ENCODE measurements at places on chromosomes 12 and 14.
A peak's percentile ranks its signal among the peaks of the same experiment; 100 is the strongest.

GRCh38 chr12:41407232-41407799, 219.2 kb downstream of the PDZRN4 start:
- H3K27ac ChIP-seq = no peak overlapping the region
- no peaks in the 10 kb centered on the region for H3K27me3 ChIP-seq
- H3K4me1 ChIP-seq = no peaks in the 10 kb centered on the region
- no peak overlapping the region for H3K4me3 ChIP-seq
- H3K36me3 ChIP-seq = peaks cover 7% of the 10 kb centered on the region

DNA sequence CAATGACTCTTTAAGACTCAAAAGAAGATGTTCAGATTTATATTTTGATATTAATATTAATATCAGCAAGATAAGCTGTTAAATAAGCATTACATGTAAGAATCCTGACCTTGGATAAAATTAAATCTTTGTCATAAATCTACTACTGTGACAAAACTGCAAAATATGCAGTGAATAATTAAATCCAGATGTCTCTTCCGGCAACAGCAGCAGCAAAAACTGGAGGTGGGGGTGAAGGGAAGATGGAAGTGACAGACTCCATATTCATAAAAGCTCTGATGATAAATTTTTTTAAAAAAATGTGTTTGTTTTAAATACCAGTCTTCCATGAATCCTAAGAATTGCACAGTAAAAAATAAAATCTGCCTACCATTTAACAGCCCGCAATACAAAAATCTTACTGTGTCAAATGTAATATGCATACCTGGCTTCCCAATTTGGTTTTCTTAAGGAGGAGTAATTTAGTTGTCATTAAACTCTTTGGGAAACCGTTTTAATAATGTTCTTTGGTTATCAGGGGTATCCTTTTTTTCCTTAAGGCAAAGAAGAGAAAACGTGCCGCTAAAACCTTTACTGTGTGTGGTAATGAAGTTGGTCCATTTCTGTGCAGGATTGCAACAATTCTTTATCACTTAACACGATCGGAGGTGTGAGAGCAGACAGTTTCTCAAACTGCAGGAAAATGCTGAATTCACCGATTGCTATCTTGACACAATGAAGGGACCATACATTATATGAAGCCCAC, 478.2 kb downstream of the DIO2 start:
- peaks cover 7% of the 10 kb centered on the region for H3K36me3 ChIP-seq
- H3K27ac ChIP-seq = no peak overlapping the region
- no peaks in the 10 kb centered on the region for H3K27me3 ChIP-seq
- peaks cover 4% of the 10 kb centered on the region for H3K4me1 ChIP-seq
- H3K4me3 ChIP-seq = no peak overlapping the region

GRCh38 chr14:61257469-61258057, 23.6 kb downstream of the TMEM30B start:
- DNase-seq = no peak
- H3K27me3 ChIP-seq = peaks cover 38% of the 10 kb centered on the region
- no peak overlapping the region for H3K4me3 ChIP-seq
- H3K4me1 ChIP-seq = peaks cover 4% of the 10 kb centered on the region

GRCh38 chr12:3178671-3179313, 101.6 kb downstream of the TSPAN9 start:
- H3K4me3 ChIP-seq = no peak overlapping the region
- DNase-seq = no peak
- H3K36me3 ChIP-seq = no peaks in the 10 kb centered on the region
- H3K4me1 ChIP-seq = no peaks in the 10 kb centered on the region
- no peak overlapping the region for H3K27ac ChIP-seq

DNA sequence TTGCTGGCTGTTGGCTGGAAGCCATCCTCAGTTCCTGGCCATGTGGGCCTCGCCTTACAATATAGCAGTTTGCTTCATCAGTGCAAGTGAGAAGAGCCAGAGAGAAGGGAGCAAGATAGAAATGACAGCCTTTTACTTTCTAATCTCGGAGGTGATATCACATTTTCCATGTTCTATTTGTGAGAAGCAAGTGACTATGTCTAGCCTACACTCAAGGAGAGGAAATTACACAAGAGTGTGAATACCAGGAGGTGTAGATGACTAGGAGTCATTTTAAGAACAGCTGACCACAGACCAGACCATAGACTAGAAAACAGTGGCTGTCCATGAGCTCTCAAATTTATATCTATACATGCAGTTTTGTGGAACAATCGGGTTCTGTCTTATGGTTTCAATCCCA, 163.0 kb upstream of the NRXN3 start:
- no peak overlapping the region for H3K4me3 ChIP-seq
- no peak overlapping the region for H3K27ac ChIP-seq
- H3K4me1 ChIP-seq = peaks cover 10% of the 10 kb centered on the region
- DNase-seq = no peak

GRCh38 chr14:53951627-53952303, 4.9 kb downstream of the BMP4 start:
- no peaks in the 10 kb centered on the region for H3K4me1 ChIP-seq
- no peak for DNase-seq
- H3K4me3 ChIP-seq = no peak overlapping the region
- peaks cover 45% of the 10 kb centered on the region for H3K27me3 ChIP-seq

DNA sequence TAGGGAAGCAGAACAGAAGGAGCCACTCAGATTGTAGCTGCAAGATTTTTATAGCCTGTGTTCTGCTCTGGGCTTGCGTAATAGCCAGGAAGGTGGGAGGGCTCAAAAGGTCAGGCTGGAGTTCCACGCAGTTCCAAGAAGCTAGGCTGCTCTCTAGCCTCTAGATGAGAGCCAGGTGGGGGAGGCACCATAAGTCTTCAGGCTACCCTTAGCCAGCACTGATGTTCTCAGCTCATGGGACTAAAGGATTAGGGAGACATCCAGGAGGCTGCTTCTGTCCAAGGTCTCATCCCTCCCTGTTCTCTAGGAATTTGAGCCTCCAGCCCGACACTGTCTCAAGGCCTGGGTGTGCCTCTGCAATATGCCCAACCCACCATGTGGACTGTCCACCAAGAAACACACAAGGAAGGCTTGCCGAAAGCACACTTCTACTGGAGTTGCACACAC, 1.7 kb downstream of the LMBR1L start:
- H3K27me3 ChIP-seq = no peaks in the 10 kb centered on the region
- no peak for DNase-seq
- H3K4me1 ChIP-seq = peaks cover 41% of the 10 kb centered on the region
- peak overlapping the region; percentile 99 for H3K4me3 ChIP-seq

DNA sequence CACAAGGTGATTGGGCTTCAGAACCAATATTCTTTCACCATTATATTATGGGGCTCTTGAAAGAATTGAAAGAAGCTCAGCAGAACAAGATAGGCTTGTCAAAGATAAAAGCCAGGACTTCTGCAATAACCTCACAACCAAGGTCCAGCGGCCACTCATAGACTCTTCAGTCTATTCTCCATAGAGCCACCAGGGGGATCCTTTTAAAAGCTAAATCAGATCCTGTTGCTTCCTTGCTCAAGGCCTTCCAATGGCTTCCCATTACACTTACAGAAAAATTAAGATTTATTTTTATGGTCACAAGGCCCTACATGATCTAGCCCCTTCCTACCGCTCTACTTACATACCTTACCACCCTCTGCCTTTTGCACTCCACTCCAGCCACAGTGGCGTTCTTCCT, 169.6 kb downstream of the C12orf42 start:
- no peaks in the 10 kb centered on the region for H3K27me3 ChIP-seq
- DNase-seq = no peak
- no peaks in the 10 kb centered on the region for H3K4me1 ChIP-seq
- H3K36me3 ChIP-seq = no peaks in the 10 kb centered on the region
- no peak overlapping the region for H3K4me3 ChIP-seq

DNA sequence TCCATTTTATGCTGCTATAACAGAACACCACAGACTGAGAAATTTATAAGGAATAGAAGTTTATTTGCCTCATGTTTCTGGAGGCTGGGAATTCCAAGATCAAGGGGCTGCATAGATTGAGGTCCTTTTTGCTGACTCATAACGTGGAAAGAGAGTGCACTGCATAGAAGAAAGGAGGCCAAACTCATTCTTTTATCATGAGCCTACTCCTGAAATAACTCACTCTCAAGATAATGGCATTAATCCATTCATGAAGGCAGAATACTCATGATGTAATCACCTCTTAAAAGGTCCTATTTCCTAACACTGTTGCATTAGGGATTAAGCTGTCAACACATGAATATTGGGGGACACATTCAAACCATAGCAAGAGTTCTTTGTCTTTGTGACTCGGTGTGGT, 60.0 kb upstream of the FBXO33 start:
- DNase-seq = no peak
- H3K27ac ChIP-seq = no peak overlapping the region
- no peaks in the 10 kb centered on the region for H3K4me1 ChIP-seq

- H3K36me3 ChIP-seq = no peaks in the 10 kb centered on the region
- H3K4me1 ChIP-seq = no peaks in the 10 kb centered on the region
- no peak overlapping the region for H3K27ac ChIP-seq
- H3K27me3 ChIP-seq = no peaks in the 10 kb centered on the region
- H3K4me3 ChIP-seq = no peak overlapping the region
- no peak for DNase-seq
These were observed 687.5 kb upstream of the FBXO33 start for GRCh38 chr14:40119765-40120164.

- H3K4me3 ChIP-seq = no peak overlapping the region
- H3K27ac ChIP-seq = no peak overlapping the region
- H3K36me3 ChIP-seq = no peaks in the 10 kb centered on the region
- no peaks in the 10 kb centered on the region for H3K4me1 ChIP-seq
- H3K27me3 ChIP-seq = no peaks in the 10 kb centered on the region
These were observed 100.5 kb downstream of the TSPAN8 start for GRCh38 chr12:71057330-71057729.

- no peak for DNase-seq
- H3K27me3 ChIP-seq = no peaks in the 10 kb centered on the region
- H3K36me3 ChIP-seq = no peaks in the 10 kb centered on the region
These were observed 43.7 kb upstream of the HECTD1 start for GRCh38 chr14:31251028-31251958.

GRCh38 chr14:100715803-100716202, 10.9 kb upstream of the DLK1 start:
- no peaks in the 10 kb centered on the region for H3K36me3 ChIP-seq
- no peak overlapping the region for H3K27ac ChIP-seq
- peaks cover 3% of the 10 kb centered on the region for H3K27me3 ChIP-seq
- peaks cover 4% of the 10 kb centered on the region for H3K4me1 ChIP-seq
- no peak for DNase-seq

DNA sequence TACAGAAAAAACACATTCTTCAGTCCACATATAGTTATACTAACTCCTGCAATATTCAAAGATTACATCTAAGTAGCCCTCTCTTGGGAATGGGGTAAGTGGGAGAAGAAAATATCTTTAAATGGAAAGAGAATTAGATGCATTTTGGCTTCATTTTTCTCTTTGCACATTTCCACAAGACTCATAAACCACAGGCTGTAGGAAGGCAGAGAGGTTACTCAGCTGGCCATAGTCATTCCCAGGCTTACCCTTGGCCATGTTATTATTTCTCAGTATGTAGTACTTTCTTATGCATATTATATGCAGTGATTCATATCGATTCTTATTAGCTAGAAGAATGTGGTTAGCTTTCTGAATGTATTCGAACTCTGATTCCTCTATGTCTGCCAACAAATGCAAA, 92.2 kb downstream of the PTPRR start:
- H3K27ac ChIP-seq = no peak overlapping the region
- no peak overlapping the region for H3K4me3 ChIP-seq
- no peaks in the 10 kb centered on the region for H3K36me3 ChIP-seq
- H3K27me3 ChIP-seq = no peaks in the 10 kb centered on the region
- no peak for DNase-seq

GRCh38 chr12:96981911-96982310, 74.9 kb downstream of the NEDD1 start:
- H3K36me3 ChIP-seq = no peaks in the 10 kb centered on the region
- DNase-seq = no peak
- no peak overlapping the region for H3K4me3 ChIP-seq

GRCh38 chr12:48193623-48194022, 9.5 kb downstream of the OR10AD1 start:
- no peaks in the 10 kb centered on the region for H3K36me3 ChIP-seq
- H3K27ac ChIP-seq = no peak overlapping the region
- peaks cover 7% of the 10 kb centered on the region for H3K4me1 ChIP-seq
- H3K27me3 ChIP-seq = peaks cover 16% of the 10 kb centered on the region
- no peak overlapping the region for H3K4me3 ChIP-seq

DNA sequence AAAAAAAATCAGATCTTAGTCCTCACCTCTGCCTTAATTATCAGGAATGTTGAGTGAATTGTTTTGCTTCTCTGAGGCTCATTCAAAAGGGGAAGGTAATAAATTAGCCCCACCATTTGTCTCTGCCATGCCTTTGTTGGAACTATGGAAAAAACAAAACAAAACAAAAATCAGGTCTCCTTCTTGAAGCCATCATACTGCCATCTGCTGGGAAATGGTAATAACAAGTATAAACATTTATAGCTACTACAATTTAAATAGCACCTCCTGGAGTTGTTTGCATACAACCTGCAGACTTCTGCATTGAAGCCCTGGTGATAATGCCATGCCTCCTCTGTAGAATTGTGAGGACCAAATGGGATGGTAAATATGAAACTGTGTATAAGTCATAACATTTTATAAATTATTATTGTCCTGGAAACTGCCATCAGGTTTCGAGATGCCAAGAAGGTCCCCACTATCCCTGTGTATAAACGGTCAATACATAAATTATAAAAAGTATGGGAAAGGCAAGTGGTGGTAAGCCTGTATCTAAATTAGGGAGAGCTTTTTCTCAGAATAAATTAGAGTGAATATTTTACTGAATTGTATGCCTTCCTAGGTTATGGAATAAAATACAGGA, 87.2 kb upstream of the FGD4 start:
- no peak overlapping the region for H3K27ac ChIP-seq
- H3K27me3 ChIP-seq = no peaks in the 10 kb centered on the region
- H3K4me1 ChIP-seq = peaks cover 2% of the 10 kb centered on the region
- no peaks in the 10 kb centered on the region for H3K36me3 ChIP-seq
- H3K4me3 ChIP-seq = no peak overlapping the region

DNA sequence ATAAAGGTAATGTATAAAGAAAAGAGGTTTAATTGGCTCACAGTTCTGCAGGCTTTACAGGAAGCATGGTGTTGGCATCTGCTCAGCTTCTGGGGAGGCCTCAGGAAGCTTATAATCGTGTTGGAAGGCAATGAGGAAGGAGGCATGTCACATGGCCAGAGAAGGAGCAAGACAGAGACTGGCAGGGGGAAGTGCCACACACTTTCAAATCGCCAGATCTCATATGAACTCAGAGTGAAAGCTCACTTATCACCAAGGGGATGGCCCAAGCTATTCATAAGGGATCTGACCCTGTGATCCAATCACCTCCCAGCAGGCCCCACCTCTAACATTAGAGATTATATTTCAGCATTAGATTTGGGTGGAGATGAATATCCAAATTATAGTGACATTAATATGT, 26.3 kb downstream of the LDHB start:
- no peaks in the 10 kb centered on the region for H3K4me1 ChIP-seq
- DNase-seq = no peak
- H3K27me3 ChIP-seq = no peaks in the 10 kb centered on the region
- no peak overlapping the region for H3K27ac ChIP-seq
- no peak overlapping the region for H3K4me3 ChIP-seq
